ENCODE measurements at places on chromosomes 11 and 22.

DNA sequence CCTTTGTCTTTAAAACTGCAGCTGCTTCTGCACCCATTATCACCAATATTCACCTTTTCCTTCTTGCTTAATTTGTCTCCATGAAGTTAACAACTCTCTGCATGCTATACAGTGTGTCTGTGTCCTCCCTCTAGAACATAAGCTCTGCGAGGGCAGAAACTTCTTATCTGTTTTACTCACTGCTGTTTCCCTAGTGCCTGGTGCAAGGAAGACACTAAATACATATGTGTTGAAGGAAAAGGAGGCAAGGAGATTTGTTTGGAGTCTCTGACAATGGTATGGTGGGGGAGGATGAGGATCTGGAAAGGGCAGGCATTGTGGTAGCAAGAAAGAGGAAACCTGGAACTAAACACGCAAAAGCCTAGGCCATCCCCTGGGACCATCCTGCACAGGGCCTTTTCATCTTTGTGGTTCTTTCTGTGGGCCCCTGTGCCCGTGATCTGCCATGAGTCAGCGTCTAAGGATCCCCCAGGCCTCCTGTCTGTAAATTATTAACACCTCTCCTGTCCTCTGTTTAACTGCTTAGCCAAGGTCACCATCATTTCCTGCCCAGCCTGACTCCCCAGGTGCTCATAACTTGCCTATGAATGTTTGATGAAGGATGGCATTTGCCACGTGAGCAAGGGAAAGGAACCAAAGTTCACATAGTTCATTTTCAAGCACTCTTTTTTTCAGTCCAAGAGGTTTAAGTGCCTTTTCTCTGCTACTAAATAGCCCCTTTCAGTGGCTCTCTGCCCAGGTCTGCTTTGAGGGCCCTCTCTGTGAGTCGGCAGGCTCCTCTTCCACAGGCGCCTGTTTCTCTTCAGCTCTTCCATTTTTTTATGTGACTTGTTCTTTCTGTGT is 131.1 kb downstream of the RASSF10 start:
- DNase-seq: no peak

GRCh38 chr22:35154937-35155387 is 89.0 kb downstream of the ISX start:
- DNase-seq: no peak

DNA sequence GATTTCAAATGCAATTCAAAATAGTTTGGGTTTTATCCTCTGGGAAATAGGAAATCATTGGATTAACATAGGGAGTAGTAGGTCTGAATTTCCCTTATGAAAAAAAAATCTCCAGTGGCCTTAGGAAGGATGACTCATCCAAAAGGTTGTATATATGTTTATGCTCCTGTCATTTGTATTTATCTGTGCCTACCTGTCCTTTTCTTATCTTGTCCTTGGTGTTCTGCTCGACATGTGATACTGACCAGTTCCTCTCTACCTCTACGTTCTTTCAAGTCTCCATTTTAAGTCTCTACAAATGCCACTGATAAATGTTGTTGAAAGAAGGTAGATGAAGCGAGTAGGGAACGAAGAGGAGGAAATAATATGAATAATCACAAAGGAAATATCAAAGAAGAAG is 3.0 kb upstream of the SOX6 start:
- no peak for DNase-seq

GRCh38 chr11:131324921-131325570 is 45.4 kb upstream of the NTM start:
- DNase-seq: no peak

DNA sequence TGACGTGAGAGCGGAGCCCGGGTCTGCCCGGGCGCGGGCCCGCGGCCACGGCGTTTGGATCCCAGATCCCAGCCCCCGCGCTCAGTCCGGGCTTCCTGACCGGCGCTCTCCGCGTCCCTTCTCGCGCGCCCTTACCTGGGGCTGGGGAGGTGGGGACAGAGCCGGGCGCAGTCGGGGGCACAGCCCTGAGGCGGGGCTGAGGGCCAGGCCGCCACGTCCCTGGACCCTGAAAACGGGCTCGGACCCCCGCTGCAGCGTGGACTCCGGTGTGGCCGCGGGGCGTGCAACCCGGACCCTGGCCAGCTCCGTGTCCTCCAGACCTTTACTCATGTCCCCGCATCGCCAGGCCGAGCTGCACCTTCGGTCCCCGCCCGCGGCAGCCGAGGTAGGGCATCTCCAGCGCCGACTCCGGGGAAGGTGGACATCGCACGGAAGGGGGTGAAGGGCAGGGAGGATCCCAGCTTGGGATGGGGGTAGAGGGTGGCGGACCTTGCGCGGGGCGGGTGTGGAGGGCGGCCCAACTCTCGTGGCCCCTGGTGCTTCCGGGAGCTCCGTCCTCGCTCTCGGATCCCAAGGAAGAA is 9.9 kb upstream of the AIFM3 start:
- DNase-seq: no peak

DNA sequence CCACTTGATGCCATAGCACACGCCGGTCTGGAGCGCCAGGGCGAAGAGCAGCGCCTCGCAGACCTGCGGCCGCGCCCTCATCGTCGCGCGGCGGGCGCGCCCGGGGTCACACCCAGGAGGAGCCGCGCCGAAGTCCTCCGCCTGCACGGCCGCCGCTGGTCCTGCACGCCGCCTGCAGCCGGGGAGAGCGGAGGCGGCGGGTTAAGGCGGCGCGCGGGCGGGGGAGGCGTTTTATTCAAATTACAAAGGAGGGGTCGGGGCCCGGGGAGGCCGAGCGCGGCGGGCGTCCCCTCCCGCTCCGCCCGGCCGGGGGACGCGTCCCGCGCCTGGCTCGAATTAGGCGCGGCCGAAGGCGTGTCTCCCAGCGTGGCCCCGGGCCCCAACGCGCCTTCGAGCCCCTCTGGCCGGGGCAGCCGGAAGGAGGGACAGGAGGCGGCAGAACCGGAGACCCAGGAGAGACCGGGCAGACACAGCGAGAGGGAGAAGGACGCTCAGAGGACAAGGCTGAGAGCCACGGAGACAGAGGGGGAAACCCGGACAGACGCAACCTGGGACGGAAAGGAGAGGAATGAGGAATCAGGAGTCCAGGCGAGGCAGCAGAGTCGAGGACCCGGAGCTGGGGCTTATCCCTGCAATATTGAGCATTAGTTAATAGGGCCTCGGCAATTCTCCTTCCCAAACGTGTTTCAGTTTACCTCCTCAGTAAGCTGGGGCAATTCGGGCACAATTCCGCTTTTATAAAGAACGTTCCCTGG is at the start of gene WNT11:
TSS of gene WNT11 (minus strand) at position 176 of the 755 bp plus-strand sequence. CDS start at position 81, 95 bp downstream.
- DNase-seq: no peak

DNA sequence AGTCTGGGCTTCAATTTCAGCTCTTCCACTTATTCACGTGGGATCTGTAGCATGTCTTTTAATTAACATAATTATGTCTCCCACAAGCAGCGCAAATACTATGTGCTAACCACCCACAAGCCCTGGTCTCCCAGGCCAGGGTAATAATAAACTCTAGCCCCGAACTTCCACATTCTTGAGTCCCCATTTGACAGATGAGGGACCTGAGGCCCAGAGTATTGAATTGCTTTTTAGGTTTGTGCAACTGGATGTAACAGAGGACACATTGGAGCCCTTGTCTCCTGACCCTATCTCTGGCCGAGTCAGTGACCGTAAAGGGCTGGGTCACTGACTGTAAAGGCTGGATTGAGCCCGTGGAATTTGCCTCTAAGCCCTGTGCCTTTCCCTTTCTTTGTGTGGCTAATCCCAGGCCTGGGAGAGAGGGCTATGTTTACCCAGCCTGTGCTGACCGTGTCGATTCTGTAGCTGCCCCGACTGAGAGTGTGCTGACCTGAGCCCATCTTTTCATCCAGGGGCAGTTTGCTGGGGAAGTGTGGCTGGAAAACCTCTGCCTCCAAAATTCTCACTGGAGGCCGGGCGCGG is 3.9 kb downstream of the CRYBB2 start:
- no peak for DNase-seq

DNA sequence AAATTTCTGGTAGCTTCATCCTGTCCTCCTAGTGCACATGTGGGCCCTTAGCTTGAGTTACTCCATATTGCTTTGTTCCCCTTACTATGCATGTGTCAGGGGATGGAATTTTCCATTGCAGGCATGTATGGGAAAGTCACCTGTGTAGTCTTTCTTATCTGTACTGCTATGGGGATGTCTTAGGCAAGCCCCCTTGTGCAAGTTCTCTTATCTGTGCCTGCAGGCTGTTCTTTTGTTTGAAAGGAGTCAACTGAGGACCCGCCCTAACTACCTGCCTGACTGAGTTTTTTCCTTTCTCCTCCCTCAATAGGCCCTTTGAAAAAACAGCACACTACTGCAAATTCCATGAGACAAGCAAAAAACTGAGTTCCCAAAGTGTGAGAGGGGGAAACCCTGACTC is 8.7 kb downstream of the OR8K5 start:
- DNase-seq: no peak

DNA sequence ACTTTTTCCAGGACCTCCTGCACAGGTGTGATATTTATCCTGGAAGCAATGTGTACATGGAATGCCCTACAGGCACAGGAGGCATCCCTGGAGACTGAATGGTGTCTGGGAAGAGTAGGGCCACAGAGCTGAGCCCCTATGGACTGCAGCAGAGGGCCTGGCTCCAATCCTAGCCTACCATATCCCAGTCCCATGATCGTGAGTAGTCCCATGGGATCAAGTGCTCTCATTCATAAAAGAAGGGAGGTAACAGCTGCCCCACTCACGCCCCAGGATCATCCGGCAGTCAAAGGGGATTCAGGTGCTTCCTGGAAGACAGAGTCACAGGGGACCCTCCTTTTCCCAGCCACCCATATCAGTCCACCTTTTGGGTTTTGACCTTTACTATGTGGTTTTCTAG is 24.0 kb downstream of the ANKK1 start:
- DNase-seq: no peak

- DNase-seq: no peak
Measured at GRCh38 chr11:2529173-2529572, 84.4 kb downstream of the KCNQ1 start.

DNA sequence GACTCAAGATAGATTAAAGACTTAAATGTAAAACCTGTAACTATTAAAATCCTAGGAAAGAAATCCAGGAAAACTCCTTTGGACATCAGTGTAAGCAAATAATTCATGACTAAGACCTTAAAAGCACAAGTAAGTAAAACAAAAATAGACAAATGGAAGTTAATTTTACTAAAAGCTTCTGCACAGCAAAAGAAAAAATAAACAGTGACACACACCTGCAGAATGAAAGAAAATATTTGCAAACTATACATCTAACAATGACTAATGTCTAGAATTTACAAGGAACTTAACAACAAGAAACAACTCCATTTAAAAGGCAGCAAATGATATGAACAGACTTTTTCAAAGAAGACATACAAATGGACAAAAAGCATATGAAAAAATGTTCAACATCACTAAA is 359.1 kb downstream of the LUZP2 start:
- no peak for DNase-seq

DNA sequence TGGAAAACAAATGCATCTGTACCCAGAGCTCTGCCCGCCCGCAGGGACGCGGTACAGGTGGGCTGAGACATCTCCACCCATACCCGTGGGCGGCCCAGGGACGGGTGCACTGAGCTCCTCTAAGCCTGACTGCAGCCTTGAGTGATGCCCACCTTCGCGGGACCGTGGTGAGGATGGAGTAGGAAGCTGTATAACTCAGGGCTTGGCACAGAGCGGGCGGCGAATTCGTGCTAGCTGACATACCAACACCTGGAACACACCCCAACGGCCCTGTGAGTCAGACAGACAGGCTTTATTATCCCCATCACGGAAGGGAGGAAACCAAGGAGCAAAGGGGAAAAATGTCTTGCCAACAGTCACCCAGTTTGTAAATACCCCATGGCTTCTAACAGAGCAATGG is 61.9 kb downstream of the SMCO4 start:
- no peak for DNase-seq

DNA sequence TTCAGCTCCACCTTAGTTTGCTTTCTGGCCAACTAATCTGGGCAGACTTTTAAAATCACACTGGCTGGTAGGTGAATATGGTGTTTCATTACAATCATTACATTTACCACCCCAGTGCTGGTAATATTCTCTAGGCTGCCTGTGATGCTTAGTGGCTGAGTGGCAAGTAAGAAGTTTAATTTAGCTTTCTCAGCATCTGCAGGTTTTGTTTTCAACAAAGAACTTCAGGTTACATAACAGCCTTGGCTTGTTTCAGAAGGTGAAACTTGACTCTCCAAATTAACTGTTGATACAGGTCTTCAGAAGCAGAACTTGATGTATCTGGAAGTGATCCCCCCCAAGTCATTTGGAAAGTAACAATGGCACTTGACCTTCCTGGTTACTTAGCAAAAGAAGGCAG is 423.3 kb upstream of the CCDC90B start:
- no peak for DNase-seq

GRCh38 chr11:65221026-65221425 is 39.3 kb downstream of the CAPN1 start:
- DNase-seq: no peak

GRCh38 chr11:133745791-133746190 is 99.5 kb downstream of the SPATA19 start:
- DNase-seq: no peak

DNA sequence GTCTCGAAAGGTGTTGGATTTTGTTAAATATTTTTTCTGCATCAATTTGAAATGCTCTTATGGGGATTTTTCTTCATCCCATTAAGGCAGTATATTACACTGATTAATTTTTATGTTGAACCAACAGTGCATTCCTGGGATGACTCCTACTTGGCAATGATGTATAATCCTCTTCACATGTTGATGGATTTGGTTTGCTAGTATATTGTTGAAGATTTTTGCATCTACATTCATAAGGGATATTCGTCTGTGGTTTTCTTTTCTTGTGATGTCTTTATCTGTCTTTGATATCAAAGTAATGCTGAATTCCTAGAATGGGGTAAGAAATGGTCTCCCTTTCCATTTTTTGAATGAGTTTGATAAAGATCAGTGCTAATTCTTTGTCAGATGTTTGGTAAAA is 18.7 kb upstream of the SLC35C1 start:
- no peak for DNase-seq

DNA sequence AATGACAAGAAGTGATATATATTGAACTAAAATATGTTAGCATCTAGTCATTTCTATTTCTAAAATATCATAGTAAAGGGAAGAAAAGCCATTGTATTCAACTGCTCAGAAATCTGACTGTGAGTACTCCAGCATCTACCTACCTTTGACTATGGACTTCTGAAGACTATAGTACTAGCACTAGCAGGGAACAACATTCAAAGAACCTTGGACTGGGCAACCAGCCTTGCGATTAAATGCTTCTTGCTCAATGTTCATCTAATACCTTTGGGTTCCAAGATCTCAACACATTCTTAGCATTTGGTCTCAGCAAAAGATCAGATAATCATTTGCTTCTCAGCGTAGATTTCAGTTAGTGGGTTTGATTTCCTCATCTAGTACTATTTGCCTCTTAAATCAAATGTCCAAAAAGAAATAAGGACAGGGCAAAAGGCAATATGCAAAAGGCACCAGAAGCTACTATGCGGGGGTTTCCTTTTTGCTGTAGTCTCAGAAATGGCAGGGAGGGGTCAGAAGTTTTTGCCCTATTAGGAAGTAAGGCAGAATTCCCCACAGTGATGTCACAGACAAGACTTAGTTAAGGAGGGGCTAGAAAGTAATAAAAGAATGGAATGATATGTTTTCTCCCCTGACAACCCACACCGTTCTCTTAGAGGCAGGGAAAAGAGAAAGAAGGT is 80.6 kb downstream of the GAB2 start:
- DNase-seq: no peak

- DNase-seq: no peak
Measured at GRCh38 chr11:97557399-97557798, 1167.6 kb downstream of the JRKL start.

- peak; percentile 89 for DNase-seq
Measured at GRCh38 chr11:64225608-64226506, at the start of the genes NUDT22 and TRPT1. TSS of gene NUDT22 (plus strand) at chr11:64226274. CDS start at chr11:64226653, 379 bp downstream. TSS of gene TRPT1 (minus strand) at chr11:64226186. CDS start at chr11:64225860, 326 bp downstream.

Data from activated T-cell treated with anti-CD3 and anti-CD28 coated beads for 1 hour (primary cell).